ENCODE measurements at places on chromosomes 3 and 15.

DNA sequence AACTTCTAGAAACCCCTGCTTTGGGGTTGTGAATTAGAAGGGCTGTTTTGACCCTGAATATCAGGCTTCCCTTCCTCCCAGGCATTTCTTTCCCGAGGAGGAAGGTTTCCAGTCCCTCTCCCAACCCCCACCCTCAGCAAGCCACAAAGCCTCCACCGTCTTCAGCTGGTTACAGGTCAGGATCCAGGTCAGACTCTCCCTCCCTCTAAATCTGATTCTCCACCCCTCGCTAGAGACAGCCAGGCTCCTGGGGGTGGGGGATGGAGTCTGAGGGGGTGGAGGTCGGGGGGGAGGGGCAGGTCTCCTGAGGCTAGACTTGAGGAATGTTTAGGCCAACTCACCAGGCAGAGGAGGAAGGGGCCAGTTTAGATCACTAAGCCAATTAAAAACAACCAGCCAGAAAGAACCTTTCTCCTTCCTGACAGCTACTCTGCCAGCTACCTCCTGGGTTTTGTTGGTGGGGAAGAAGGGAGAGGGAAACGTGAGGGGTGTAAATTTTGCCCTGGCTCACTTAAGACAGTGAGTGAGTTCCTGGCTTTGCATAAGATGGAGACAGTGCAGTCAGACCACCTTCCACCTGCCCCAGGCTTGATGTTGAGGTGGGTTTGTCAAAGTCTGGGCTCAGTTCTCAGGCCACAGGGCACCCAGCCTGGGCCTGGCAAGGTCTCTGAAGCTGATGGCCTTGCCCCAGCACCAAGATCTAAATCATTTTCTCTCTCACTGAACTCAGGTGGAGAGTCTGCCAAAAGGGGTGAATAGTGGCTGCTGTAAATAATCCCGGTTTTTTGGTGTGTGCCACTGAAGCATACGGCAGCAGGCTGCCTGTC is 19.5 kb downstream of the BMF start:
- DNase-seq: no peak

GRCh38 chr3:45868650-45869049 is 17.7 kb upstream of the CCR9 start:
- DNase-seq: no peak

DNA sequence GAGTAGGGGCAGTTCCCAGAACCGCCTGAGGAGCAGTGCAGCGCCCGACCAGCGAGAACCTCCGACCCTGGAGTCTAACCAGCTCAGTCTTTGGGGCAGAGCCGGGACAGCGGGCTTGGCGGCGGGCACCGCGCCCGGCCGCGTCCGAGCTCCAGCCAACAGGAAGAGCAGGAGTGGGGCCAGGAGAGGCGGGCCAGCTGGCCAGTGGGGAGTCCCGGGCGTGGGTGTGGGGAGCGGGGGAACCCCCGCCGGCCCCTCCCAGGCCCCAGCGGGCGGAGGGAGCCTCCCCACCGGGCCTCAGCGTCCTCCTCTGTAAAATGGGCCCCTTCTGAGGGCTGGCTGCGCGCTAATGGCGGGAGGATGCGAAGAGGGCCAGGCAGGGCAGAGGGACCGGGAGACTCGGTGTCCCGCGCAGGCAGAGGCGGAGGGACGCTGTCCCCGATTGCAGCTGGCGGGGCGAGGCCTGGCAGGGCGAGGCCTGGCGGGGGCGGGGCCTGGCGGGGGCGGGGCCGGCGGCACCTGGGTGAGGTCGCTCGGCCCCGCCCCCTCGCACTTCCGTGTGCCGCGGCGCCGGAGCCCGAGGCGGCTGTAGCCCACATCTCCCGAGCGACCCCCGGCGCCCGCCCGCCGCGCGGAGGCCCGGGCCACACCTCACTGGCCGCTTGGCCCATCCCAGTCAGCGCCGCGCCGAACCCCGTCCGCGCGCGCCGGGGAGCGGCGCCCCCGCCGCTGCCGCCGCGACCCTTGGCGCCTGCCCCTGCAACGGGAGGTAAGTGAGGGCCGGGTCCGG is at the start of gene PRKCD:
TSS of gene PRKCD (plus strand) at position 550 of the 790 bp plus-strand sequence. CDS start 17,214 bp downstream, outside the sequence.
- DNase-seq: peak; percentile 83

DNA sequence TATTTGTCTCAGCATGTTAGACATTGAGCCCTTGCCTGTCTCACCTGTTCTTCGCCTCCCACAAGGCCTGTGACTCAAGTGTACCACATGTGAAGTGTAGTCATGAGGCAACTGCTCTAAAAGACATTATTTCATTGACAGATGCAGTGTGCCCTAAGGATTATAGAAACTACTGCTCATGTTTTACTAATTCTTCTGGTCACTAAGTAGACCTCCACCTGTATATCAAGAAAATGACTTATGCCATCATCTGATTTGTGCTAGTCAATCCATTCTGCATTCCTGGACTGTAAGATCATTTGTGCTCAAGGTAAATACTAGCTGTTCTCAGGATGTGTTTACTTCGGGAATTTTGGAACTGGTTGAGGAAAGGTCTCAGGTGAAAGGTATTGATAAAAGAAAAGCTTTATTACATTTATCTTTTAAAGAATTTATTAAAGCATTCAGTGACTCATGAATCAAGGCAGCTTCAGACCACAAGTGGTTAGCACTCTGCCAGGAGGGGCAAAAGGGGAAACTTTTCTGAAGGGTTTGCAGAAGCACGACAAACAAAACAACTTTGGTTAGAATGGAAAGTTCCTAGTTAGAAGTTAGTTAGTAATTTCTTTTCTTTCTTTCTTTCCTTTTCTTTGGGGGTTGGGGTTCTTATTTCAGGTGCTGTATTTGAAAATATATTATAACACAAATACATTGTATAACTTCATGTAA is 465.3 kb upstream of the CBLB start:
- DNase-seq: no peak

DNA sequence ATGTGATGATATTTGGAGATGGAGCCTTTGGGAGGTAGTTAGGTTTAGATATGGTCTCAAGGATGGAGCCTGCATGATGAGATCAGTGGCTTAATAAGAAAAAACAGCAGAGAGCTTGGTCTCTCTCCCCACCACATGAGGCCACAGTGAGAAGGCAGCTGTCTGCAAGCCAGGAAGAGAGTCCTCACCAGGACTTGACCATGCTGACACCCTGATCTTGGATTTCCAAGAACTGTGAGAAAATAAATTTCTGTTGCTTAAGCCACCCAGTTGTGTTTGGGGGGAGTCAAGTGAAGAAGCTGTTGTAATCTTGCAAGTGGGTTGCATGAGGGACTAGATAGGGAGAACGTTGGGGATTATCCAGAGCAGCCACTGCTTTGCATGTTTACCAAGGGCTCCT is 62.3 kb upstream of the TNFAIP8L3 start:
- no peak for DNase-seq

DNA sequence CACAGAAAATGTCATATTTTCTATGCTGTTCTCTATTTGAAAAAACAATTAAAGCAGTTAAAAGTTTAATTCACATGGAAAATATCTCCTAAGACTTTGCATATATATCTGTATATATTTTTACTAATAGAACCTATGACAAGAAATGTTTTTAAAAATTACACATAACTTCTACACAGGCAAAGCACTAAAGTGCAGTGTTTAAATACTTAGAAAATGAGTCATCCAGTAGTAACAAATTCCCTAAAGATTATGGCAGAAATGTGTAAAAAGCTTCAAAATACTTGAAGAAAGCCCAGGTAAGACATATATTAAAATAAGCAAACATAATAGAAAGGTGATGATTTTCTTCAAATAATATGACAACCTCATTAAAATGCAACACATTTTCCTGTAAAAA is 236.6 kb downstream of the TBC1D5 start:
- no peak for DNase-seq

DNA sequence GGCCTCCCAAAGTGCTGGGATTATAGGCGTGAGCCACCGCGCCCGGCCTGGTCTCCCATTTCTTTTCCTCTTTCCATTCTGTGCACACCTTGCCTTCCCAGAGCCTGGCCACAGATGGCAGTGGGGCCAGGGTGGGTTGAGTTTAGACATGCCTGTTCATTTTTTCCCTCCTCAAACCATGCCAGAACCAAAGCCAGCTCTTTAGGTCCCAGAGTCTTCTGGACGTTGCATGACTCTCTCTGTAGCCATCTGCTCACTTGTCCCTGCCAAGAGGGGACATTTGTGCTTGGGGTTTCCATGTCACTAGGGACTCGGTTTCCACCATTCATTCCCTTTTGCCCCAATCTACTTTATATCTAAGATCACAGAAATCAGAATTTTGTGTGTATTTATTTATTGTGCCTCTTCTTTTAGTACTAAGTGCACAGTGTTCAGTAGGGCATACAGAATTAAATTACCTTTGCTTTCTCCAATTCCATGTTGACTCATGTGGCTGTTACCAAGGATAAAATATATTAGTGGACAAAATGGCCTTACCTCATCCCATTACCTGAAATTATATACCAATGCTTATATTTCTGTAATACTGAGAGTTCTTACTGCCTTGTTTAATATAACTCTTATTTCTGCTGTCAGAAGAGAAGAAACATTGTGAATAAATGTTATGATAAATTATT is 49.6 kb downstream of the USP13 start:
- no peak for DNase-seq

DNA sequence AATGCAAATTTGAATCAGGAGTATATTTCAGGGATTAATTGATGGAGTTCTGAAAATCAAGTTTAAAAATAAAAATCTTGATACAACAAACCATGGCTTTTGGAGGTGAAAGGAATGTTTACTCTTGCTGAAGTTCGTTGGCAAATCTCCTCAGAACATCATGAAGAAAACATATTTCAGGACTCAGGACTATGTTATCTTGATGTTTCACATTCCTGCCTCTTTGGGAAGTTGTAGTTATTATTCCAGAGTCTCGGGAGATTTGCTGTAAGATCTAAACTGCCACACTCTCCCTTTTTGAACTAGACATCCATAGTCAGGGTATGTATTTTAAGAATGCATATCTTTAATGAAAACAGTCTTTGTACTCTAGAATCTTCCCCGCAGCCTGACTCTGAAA is 271.2 kb downstream of the RBMS3 start:
- DNase-seq: no peak

GRCh38 chr15:59550956-59551355 is 60.6 kb upstream of the GCNT3 start:
- no peak for DNase-seq

- no peak for DNase-seq
Measured at GRCh38 chr3:140953028-140953960, 11.7 kb downstream of the SLC25A36 start.

DNA sequence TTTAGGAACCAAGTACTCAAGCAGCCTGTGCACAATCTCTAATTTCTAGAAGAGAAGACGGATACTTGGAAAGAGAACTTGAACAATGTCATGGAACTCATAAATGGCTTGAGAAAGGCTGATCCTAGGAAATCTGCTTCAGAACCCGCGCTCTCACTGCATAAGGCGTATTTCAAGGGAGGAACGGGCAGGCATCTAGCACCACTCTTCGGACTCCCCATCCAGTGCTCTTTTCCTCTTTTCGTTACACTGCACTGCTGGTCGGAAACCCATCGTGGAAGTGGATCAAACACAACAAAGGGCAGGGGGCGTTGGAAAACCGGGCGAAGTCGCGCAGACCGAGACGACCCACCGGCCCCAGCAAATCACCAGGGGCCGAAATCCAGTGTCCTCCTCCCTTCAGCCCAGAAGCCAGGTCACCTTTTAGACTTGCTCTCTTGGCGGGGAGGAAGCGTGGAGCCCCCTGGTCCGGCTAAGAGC is 539 bp upstream of the TLNRD1 start:
- DNase-seq: no peak

DNA sequence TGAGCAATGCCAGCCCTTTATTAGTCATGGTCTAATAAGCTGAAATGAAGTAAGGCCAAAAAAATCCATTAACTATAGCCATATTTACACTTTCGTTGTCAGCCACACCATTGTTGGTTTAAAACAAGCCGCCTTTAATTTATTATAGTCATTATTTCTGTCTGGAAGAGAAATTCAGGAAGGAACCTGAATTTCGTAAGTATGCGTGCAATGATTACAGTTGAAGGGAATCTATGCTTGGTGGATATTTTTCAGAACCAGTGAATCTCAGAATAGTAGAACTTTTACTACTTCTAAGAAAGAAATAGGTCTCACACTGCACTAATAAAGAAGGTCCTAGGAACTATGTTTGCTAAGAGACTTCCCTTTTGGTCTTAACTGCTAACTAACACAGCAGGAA is 59.1 kb downstream of the FAM43A start:
- no peak for DNase-seq

DNA sequence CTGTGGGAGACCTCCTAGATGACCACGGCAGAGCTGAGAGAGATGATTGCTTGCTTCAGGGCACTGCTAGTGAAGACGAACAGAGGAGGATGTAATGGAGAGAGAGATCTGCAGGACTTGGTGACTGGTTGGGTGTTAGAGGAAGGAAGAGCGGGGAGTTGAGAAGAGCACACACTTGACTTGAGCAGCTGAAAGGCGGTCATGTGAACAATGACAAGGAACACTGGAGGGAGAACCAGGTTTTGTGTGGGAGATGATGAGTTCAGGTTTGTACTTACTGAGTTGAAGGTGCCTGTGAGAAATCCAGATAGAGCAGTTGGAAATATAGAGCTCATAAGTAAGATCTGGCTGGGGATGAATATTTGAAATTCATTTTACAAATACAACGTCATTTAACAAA is 40.3 kb downstream of the CDAN1 start:
- no peak for DNase-seq

DNA sequence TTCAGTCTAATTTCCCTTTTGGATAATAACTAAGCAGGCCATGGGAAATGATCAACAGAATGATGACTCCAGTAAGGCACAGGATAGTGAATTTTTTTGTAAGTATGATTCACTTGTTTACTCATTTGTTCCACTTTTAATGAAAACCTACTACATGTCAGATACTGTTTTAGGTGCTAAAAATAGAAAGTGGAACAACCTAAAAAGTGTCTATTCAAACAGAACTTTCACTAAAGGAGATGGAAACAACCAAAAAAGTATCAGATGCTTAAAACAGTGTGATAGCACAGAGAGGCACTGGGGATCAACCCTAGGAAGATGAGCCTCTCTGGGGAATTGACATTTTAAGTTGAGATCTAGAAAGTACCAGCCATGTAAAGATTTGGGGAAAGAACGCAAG is 11.1 kb downstream of the RYK start:
- no peak for DNase-seq

- no peak for DNase-seq
Measured at GRCh38 chr3:113585228-113585627, 52.9 kb downstream of the SIDT1 start.

GRCh38 chr3:24249523-24249922 is 245.1 kb downstream of the THRB start:
- DNase-seq: no peak

GRCh38 chr3:141427764-141428163 is 59.1 kb upstream of the RASA2 start:
- DNase-seq: no peak

- DNase-seq: no peak
Measured at GRCh38 chr15:23497710-23498111, 50.7 kb upstream of the GOLGA6L2 start.

GRCh38 chr3:185280572-185281365 is 26.9 kb upstream of the EHHADH start:
- DNase-seq: peak; percentile 82

DNA sequence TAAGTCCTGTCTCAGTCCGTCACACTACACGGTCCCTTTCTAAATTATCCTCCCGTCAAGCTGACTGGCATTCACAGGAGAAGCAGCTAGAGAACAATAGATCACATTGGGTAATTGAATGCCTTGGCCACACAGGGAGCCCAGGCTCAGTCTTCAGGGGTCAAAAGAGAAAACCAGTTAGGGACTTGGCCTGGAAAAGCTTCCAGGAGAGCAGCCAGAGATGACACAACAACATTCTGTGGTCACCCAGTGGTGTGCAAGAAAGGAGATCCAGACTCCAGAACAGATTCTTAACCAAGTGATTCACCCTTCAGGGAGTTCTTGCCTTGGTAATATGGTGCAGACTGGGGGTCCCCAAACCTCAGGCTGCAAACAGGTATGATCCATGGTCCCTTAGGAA is 15.9 kb downstream of the ARHGAP31 start:
- no peak for DNase-seq
